ENCODE measurements at places on chromosomes 7 and 10.

GRCh38 chr7:132465516-132465915 is 110.8 kb downstream of the PLXNA4 start:
- no peak for DNase-seq

GRCh38 chr10:130509881-130510689 is 373.9 kb downstream of the GLRX3 start:
- DNase-seq: no peak

DNA sequence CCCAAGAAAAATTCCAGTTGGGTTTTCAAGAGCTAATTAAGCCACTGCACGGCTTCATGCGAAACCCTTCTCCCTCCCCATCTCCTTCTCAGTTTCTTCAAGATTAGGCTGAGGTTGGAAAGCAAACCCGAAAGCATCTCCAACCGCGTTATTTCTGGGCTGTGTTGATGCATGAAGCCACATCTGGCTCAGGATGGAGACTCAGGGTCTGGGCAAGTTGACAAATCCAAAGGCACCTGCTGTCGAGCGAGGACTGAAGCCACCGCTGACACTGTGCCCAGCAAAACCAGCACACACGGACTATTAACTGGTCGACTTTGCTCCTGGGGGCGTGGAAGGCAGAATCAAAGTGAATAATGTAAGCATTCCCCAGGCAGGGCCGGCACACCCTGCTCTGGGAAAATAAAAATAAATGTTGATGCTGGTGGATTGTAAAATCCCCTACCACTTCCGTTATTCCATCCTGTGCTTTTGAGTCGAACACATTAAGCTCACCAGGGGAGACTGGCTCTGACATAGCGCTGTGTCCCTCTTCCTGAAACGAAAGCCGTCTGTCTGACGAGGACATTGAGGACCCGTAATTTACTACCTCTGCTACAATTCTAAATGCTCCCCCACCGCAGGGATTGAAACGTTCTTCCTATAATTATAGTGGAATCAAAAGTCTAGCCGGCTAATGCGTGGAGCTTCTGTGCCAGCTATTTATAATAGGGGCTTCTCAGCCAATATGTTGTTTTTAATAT is 269.8 kb downstream of the ADARB2 start:
- no peak for DNase-seq

DNA sequence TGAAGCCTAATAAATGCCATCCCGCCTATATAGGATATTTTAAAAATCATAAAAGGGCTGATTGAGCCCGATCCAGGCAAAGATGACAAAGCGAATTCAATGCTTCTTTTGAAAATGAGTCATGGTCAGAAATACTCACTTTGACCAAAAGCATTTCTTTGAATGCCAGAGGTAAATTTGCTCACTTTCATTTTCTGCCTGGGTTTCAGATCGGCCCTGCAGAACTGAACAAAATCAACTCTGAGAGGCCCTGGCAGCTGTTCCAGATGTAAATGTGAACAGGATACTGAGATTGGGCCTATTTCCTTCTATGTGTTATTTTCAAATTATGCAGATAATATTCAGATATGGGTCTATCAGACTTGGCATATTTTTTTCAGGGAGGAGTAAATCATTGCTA is 114.8 kb upstream of the ARID5B start:
- no peak for DNase-seq

DNA sequence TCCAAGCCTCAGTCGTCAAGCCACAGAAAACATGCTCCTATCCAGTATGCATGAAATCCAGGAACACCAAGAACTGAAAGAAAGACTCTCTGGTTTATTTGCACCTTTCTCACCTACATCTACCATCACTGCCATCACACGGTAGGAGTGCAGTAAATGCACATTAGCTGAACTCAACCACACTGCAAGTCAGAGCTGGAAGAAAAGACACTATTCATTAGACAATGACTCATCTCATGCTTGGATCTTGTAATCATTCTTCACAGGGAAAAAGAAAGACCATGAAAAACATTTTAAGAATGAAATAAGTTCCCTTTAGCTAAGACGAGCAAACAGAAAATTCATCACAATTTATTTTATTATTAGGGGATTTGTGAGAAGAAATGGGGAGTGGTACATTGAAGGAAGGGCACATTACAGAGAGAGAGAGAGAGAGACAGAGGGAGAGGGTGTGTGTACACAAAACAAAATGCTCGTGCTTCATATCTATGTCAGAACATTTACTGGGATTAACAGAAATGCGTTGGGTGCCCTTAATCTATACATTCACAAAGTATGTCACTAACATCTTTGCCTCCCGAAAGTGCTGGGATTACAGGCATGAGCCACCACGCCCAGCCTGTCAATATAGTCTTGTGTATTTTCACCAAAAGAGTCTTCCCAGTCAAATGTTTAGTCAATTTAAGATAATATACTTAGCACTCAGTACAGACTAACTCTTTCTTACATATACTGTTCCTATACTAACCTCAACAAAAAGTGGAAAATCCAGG is 324.9 kb downstream of the PARD3 start:
- DNase-seq: peak; percentile 67

DNA sequence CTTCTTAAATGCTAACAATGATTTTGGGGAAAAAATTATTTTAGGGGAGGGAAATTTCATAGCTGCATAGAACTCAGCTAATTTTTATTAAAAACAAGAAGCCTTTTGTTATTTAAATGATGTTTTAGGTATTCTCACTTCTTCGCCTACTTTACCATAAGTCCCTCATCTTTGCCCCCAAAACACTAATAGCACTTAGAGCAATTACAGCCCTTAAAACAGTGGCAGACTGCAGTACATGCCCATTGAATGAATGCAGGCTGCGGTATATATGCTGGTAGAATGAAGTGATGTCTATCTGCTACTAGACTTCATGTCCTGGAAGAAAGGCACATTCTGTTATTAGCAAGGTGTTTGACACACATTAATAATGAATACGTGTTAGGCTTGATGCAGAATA is 2.9 kb upstream of the SPAG6 start:
- DNase-seq: no peak

GRCh38 chr10:89173075-89173474 is 34.0 kb downstream of the CH25H start:
- no peak for DNase-seq

- DNase-seq: no peak
Measured at GRCh38 chr7:129514683-129515082, 12.4 kb downstream of the SMKR1 start.
